Heart right ventricle (tissue), 16 donors: ENCODE measurements at places on chromosomes 2 and 18.
A peak's percentile ranks its signal among the peaks of the same experiment; 100 is the strongest.

DNA sequence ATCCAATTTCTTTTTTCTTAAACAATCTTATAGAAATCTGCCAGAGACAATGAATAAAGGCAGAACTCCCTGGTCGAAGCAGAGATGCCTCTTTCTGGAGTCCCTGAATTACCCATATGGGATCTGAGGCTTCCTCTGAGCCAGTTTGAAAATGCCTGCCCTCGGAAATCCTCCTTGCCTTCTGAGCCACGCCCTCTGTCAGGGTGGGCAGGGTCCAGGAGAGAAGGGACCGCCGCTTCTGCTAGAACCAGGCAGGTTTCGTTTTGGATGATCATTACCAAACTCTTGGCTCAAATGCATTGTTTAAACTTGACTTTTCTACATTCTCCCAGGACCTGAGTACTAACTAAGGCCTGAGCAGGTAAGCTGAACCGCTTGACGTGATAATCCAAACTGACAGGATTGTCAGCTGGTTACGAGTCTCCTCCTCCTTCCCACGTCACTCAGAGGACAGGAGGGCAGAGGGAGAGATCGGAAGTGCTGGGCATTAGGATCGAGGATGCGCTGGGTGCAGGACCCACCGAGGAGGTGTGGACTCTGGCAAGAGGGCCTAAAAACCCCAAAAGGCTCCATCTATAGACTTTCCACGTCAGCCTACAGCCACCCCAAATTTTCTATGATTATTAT, 128.4 kb downstream of the KLHL29 start:
- no peak overlapping the region for H3K27ac ChIP-seq
- H3K4me1 ChIP-seq, result peaks cover 25% of the 10 kb centered on the region
- DNase-seq, result no peak
- H3K27me3 ChIP-seq, result peaks cover 33% of the 10 kb centered on the region
- no peak overlapping the region for H3K4me3 ChIP-seq
- H3K36me3 ChIP-seq, result no peaks in the 10 kb centered on the region

GRCh38 chr2:74238879-74239278, 40.5 kb downstream of the MTHFD2 start:
- no peak overlapping the region for H3K27ac ChIP-seq
- no peaks in the 10 kb centered on the region for H3K36me3 ChIP-seq
- no peaks in the 10 kb centered on the region for H3K4me1 ChIP-seq
- no peaks in the 10 kb centered on the region for H3K27me3 ChIP-seq

DNA sequence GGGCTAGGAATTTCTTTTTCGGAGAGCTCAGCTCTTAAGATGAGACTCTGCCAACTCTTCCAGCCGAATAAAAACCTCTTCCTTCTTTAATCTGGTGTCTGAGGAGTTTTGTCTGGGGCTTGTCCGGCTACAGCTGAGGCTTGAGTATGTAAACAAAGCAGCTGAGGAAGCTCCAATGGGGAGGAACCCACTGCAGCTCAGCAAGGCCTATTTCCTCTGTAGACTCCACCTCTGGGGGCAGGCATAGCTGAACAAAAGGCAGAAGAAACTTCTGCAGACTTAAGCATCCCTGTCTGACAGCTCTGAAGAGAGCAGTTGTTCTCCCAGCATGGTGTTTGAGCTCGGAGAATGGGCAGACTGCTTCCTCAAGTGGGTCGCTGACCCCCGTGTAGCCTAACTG, 838.7 kb downstream of the CCDC85A start:
- no peaks in the 10 kb centered on the region for H3K36me3 ChIP-seq
- H3K4me1 ChIP-seq, result no peaks in the 10 kb centered on the region
- no peaks in the 10 kb centered on the region for H3K27me3 ChIP-seq
- DNase-seq, result no peak
- no peak overlapping the region for H3K4me3 ChIP-seq
- H3K27ac ChIP-seq, result no peak overlapping the region

GRCh38 chr2:175015340-175015739, 10.2 kb upstream of the CHN1 start:
- H3K4me1 ChIP-seq, result peaks cover 6% of the 10 kb centered on the region
- no peak overlapping the region for H3K4me3 ChIP-seq
- H3K27ac ChIP-seq, result peak overlapping the region; percentile 63
- no peaks in the 10 kb centered on the region for H3K36me3 ChIP-seq
- DNase-seq, result no peak
- no peaks in the 10 kb centered on the region for H3K27me3 ChIP-seq

DNA sequence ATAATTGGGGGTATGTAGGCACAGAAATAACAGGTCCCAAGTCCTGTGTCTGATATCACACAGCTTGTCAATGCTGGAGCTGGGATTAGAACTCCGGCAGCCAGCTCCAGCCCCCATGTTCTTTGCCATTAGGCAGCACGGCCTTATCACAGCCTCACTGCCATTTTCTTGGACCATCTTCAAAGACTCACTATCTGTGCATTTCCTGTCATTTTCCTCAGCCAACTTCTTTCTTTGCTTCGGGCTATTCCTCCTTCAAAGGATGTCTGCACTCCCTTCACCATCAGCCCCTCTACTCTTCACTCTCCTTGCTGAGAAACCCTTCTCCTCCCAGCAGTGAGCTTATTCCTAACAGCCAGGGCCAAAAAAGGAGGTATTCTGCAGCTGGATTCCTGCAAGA, 139.6 kb downstream of the GALNT14 start:
- H3K27ac ChIP-seq, result no peak overlapping the region
- no peaks in the 10 kb centered on the region for H3K27me3 ChIP-seq
- no peaks in the 10 kb centered on the region for H3K4me1 ChIP-seq

GRCh38 chr2:105789745-105790460, 45.2 kb downstream of the NCK2 start:
- no peak overlapping the region for H3K4me3 ChIP-seq
- H3K36me3 ChIP-seq, result no peaks in the 10 kb centered on the region
- H3K27ac ChIP-seq, result peak overlapping the region; percentile 6
- H3K4me1 ChIP-seq, result peaks cover 69% of the 10 kb centered on the region
